Activated CD4-positive, alpha-beta T cell treated with anti-CD3 and anti-CD28 coated beads, Interleukin-2, Interleukin-4, amounts not matched to agents 100 ng/mL and 50 ng/mL, durations not matched to agents 16 hours and 8 hours (primary cell): ENCODE measurements at places on chromosomes 5 and 9.
A peak's percentile ranks its signal among the peaks of the same experiment; 100 is the strongest.

DNA sequence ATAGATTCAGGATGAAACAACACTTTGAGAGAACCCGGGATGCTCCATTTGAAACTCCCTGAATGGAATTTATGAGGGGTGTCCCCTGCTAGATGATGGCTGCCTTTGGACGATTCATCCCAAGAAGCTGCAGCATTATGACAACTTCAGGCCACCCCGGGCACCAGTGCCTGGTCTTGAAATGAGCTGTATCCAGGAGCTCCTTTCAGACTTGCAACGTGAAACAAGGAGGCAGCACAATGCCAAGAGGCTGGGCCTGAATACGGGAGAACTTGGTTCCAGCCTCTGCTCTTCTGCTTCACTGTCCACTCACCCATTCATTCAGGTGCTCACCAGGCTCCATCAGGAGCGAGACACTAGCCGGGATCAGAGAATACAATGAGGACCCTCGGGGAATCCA, 78.3 kb downstream of the STK10 start:
- DNase-seq, result peak; percentile 33

- DNase-seq, result no peak
Measured at GRCh38 chr5:107724642-107725041, 53.9 kb upstream of the EFNA5 start.

GRCh38 chr9:26172301-26172700, 494.1 kb upstream of the TUSC1 start:
- DNase-seq, result no peak

- DNase-seq, result no peak
Measured at GRCh38 chr5:74765929-74766328, 988 bp downstream of the GFM2 start.

DNA sequence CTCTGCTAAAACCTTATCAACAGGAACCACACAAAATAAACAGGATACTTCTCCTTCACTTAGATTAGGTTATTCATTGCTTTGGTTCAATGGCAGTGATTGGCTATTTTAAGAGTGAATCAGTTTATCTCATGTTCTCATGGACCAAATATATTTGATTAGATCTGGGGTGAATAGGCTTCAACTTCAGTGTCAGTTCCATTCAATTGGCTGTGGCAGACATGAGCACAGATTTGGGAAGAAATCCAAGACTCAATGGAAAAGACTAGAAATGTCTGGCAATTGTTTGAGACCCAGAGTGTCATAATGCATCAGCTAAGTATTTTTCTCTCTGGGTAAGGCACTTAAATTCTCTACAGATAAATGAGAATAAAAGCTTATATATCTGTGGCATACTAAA, 37.1 kb downstream of the CDH18 start:
- no peak for DNase-seq

DNA sequence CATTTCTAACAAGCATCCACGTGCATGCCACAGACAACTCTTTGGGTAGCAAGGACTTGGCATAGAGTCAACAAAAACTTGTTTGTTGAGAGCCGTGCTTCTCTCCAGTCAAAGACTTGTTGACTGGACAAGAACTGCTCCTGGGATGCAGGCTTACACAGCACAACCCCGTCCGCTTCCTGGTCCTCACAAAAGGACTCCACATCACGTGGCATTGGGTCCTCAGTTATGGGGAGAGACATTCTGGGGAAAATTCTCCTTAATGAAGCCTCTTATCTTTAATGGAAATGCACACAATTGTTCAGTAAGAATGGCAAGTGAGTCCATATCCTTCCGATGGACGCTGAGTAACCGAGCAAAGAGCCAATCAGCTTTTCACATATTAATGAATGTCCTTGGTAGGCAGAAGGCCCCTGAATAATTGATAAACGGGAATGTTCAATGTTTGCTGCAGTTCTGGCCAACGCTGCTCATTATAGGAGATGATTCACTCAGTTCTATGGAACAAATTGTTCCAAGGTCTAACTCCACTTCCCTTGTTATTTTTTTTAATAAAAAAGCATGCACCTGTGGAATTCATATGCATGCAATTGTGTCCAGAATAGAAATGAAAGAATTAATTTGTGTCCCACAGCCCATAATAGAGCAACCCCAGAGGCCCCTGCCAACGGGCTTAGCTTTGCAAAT, 97.0 kb upstream of the ZNF366 start:
- DNase-seq, result no peak

DNA sequence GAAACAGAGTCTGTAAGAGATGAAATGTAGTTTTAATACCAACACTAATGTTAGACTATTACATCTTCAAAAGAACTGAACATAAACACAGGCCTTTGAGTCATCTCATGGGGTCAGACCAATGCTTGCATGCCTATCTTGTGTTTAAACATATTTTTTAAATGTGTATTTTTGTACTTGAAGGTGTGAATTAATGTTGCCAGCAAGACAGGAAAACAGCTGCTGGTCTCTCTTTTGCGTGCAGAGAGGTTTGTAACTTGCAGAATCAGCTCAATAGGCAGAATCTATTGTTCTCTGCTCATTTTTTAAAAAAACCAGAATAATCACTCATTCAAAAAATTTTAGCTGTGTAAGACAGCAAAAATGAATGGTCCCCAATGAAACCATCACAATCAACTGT, 180.2 kb downstream of the ALDH1A1 start:
- DNase-seq, result no peak

GRCh38 chr9:37914154-37914551, 10.2 kb upstream of the SLC25A51 start:
- DNase-seq, result no peak

DNA sequence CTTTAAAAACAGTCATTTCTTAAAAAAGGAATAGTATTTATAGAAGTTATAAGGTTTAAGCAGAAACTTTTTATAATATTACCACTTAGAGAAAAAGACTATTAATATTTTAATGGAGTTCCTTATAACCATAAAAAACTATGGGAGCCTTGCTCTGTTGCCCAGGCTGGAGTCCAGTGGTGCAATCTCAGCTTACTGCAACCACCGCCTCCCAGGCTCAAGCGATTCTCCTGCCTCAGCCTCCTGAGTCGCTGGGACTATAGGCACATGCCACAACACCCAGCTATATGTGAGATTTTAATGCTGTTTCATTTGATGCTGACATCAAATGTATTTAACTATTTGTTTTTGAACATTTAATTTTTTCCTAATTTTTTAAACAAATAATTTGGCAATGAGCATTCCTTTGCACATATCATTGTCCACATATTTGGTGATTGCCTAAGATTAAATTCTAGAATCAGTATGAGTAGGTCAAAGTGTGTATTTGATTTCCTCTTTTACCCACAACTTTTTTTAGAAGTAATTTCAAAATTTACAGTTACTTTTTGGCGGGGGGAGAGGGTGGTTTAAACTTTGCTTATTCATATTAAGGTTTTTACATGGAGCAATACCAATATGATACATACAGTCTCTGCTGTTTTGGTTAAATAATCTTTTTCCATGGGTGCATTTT, 235.5 kb downstream of the ARHGEF28 start:
- no peak for DNase-seq

- no peak for DNase-seq
Measured at GRCh38 chr5:139291051-139291450, 2.5 kb upstream of the MATR3 start.

DNA sequence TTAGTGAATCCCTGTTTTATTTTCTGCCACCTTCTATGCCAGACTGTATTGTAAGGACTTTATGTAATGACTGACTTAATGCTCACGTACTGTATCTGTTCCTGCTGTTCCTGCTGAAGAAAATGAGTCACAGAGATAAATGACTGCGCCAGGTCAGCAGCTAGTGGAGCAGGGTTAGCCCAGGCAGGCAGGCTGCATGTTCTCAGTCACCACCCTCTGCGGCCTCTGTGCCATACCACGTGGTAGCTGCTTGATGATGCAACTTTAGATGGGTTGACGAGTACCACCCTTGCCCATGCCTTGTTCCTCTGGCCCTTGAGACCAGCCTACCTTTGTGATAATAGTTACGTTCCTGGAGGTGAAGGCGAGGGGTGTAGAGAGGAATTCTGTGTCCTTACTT, 161.9 kb downstream of the TRIO start:
- DNase-seq, result peak; percentile 7

GRCh38 chr5:112549127-112549526, 130.1 kb upstream of the EPB41L4A start:
- DNase-seq, result no peak

DNA sequence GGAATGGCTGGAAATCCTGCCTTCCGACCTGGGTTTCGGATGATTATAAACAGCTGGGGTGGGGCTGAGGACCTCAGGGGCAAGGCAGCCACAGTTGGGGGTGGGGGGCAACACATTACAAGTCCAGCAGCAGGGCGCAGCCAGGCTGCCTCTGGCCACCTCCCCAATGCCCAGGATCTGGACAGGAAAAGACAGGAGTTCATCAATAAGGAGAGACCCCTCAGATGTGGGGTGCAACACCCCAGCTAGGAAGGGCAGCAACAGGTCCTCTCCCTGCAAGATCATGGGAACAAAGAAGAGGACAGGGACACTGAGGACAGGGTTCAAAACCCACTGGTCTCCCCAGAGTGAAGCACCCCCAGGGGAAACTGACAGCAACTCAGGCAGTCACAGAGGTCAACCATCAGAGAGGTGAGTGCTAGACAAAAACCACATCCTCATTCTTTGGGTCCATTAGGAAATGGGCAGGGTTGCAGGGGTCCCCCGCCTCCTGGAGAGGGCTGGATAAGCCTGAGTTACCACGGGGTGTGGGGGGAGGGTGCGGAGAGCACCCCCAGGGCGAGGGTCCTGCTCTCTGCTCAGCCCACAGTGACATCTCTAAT, 33.5 kb downstream of the SEMA4D start:
- DNase-seq, result no peak

GRCh38 chr5:152990649-152991048, 499.8 kb upstream of the GRIA1 start:
- no peak for DNase-seq

DNA sequence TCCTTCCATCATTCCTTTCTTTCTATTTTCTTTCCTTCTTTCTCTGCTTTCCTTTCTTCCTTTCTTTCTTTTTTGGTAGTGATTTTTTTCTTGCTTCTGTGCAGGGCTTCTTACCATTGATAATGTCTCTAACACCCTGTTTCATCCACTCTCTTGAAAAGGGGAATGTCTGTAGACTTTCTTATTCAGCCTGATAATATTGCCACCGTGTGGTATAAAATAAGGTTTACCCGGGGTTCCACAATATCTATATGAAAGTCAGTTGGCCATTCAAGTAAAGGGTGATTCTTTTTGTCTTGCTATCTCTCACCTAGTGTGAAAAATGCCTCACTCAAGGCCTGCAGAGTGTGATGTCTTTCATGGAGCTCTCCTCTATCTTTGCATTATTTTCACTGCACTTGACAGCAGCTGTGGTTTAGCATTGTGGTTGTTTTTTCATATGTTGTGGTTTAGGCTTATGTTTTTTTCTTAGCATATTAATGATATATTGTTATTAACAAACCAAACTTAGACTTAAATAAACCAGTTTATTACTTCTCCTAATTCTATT, 153.9 kb downstream of the CSNK1G3 start:
- DNase-seq, result no peak

DNA sequence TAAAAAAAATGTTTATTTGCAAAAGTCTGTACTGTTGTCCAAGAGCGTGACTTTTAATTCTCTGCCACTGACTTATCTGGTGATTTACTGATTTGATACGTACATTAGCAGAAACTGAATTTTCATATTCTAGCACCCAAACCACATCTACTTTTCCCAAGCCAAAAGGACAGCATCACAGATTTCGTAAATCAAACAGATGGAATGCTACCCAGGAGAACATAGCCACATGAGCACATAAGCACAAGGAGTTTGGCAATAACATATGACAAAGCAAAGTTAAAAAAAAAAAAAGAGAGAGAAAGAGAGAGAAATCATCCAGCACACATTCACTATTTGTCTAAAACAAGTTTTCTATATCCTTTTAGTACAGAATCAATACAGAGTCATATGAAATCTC, 83.7 kb downstream of the HINT1 start:
- no peak for DNase-seq

GRCh38 chr5:154042766-154043165, 4.0 kb downstream of the MFAP3 start:
- no peak for DNase-seq

GRCh38 chr9:111301195-111301594, 28.8 kb downstream of the OR2K2 start:
- DNase-seq, result no peak

DNA sequence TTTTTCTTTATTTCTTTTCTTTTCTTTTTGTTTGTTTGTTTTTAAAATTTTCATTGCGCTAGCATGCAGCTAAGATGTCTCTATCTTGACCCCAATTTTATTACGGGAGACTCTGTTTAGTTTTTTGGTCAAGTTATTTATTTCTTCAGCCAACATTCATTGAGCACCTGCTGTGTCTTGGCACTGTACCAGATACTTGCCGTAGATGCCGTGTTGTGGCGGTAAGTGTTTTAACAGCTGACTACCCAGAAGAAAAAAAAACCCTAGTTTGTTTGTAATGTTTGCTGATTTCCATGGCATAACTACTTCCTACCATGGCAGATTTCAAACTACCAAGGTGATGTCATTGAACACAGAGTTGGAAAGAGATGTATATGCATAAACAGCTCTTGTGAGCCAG, 65.0 kb downstream of the UGCG start:
- DNase-seq, result no peak

DNA sequence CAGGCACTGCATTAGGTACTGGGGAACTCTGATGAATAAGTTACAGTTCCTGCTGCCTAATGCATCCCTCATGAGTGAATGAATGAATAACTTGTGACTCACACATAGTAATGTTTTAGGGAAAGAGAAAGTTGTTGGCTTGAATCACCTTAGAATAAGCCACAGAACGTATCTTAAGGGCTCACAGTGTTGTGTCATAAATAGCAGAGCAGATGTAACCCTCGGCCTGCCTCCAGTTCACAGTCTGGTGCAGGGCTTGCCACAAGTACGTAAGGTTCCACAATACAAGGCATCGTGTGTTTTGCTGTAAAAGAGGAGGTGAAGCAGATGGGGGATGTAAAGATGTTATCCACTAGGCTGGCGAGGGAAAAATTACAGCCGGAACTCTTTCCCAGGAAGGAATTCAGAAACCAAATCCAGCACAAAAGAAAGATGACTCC, 218.7 kb downstream of the TRPM3 start:
- no peak for DNase-seq

- no peak for DNase-seq
Measured at GRCh38 chr5:153402550-153402949, 87.9 kb upstream of the GRIA1 start.
